ENCODE measurements at places on chromosomes 7 and 10.

DNA sequence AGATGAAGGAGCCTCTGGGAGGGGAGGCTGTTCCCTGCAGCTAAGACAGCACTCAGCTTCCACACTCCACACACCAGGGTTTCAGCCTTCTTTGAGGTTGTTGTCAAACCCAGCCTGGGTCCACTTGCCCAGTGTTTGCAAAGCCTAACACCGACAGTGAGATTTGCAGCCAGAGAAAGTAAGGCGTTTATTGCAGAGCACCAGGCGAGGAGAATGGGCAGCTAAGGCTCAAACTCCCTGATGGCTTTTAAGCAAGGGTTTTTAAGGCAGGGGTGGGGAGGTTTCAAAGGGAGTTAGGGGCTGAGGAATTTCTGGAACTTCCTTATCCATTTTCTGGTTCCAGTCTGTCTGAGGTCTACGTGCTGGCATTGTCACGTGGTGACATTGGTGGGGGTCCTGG lies 4.7 kb upstream of the ZNF775 start:
- no peak for DNase-seq

GRCh38 chr10:81915504-81915897 lies 40.5 kb downstream of the NRG3 start:
- no peak for DNase-seq

DNA sequence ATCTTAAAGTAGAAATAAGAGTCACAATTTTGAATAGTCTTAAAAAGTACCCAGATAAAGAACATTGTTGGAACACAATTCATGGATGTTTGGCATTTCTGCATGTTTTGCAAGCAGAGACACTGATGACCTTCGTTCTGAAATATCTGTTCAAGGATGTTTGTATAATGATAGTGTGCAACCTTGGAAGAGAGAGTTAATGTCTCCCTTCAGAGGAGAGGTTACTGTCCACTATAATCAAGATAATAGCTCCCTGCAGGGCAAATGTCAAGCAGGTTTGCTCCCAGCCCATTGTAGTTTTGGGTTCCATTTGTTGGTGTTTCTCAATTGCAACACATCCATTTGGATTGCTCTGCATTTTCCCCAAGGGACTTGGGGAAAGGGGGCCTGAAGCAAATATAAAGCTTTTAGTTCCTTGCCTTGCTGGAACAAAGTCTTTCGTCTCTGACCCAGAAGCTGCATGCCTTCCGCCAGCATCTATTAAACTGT lies 45.2 kb downstream of the COL1A2 start:
- DNase-seq: no peak

GRCh38 chr7:78528964-78529363 lies 730.4 kb downstream of the PHTF2 start:
- no peak for DNase-seq

DNA sequence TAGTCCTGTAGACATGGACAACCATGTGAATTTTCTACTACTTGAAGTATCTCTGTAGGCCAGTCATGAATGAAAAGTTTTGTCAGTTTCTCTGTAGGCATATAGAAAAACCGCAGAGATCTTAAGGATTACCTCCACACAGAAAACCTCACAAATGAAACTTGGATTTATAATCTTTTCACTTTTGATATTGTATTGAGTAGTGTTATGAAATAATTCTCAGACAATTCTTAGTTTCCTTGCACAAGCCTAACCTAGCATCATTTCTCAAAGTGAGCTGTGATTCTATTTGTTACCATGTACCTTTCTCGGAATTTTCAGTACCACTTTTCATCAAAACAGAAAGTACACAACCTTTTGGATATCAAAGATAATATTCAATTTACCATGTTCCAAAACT lies 51.4 kb upstream of the OIT3 start:
- DNase-seq: no peak

DNA sequence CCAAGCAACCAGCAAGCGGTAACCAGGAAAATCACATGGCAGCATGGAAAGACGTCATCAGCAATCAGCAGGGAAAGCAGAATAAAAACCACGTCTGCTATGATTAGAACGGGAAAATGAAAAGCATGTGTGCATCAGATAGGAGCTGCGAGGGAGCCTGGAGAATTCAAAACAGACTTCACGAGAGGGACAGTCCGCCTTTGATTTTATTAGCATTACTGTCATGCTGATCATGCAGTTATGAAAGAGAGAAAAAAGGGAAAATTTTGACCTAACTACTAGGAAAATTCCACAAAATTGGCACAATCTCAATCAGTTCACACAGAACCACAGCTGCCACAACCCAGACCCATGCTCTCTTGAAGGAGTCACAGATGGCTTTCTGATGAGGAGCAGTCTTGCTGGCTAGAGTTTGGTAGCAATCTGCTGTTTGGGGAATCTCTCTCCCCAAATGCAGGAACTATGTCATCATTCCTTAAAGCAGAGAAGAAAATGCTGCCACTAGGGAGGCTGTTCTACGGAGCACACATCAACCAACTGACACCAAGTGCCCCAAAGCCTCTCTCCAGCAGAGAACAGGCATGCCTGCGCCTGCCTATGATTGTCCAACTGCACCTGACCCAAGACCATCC lies 295.9 kb downstream of the TNS3 start:
- no peak for DNase-seq

DNA sequence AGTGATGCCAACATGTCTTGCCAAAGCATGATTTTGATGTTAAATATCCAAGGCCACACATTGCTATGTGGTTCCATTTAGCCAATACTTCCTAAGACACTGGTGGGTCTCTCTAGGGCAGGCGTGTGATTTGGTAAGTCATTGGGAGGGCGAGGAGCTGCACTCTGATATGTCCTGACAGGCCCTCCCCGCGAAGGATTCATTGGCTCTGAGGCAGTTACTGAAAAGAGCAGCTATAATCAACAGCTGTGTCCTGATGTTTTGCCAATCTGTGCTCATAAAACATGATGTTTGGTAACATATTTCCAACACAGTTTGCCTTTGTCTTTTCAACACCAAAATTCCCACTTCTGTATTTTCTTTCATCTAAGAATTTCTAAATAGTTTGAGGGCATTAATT lies 646.7 kb downstream of the PARD3 start:
- no peak for DNase-seq

DNA sequence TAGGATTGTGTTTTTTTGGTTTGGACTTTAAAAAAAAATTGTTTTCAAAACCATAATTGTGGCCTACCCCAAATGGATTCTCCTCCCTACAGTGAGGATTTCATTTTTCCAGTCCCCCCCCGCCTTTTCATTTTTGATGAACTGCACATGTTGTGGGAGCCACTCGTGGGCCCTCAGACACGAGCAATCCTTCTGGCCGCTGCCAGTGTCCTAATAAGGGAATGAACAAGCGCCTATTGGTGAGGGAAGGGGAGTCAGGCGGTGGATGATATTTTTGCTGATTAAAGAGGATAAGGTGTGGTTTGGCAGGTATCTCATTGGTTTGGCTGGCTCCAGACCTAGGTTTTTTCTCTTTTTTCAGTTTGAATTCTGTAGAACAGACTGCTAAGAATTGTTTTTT lies 78.7 kb upstream of the AGBL3 start:
- no peak for DNase-seq

GRCh38 chr7:7257899-7258692 lies 75.8 kb downstream of the C1GALT1 start:
- peak; percentile 26 for DNase-seq

- no peak for DNase-seq
Measured at GRCh38 chr7:33769930-33770329, 135.4 kb upstream of the BMPER start.

- DNase-seq: no peak
Measured at GRCh38 chr7:89593125-89593524, 561.1 kb upstream of the STEAP1 start.
